BJ (cell line): ENCODE measurements at places on chromosomes 11 and 22.

DNA sequence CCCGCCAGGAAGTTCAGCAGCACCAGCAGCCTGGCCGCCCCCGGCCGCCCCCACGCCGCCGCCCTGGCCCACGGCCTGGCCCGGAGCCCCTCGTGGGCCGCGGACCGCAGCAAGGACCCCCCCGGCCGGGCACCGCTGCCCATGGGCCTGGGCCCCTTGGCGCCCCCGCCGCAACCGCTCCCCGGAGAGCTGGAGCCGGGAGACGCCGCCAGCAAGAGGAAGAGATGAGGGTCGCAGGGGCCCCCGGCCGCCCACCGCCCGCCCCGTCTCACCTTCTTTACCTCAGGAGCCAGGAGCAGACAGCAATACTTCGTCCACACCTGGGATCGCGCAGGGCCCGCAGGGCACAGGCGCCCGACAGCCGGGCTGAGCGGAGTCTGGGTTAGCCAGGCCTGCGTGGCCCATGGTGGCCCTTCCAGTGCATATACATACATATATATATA is 115.6 kb downstream of the CACNA1I start:
- DNase-seq, result no peak

DNA sequence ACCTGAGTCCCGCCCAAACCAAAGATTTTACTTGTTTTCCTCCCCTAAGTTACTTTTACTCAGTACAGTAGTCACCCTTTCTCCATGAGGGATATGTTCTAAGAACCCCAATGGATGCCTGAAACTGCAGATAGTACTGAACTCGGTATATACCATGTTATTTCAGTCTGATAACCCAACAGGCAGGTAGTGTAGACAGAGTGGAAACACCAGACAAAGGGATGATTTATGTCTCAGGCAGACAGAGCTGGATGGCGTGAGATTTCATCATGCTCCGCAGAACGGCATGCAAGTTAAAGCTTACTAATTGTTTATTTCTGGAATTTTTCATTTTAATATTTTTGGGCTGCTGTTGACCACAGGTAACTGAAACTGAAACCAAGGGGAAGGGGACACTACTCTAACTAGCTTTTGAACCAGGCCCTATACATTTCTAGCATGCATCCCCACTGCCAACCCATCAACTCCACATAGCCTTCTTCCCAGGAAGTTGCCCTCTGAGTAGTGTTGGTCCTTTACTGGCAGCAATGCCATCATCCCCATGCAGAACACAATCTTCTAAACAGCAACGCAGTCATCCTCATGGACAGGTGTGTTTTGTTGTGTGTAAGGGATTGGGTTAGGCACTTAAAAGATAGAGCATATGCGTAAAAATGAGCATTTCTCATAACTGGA is 27.7 kb downstream of the CSRP3 start:
- DNase-seq, result no peak

DNA sequence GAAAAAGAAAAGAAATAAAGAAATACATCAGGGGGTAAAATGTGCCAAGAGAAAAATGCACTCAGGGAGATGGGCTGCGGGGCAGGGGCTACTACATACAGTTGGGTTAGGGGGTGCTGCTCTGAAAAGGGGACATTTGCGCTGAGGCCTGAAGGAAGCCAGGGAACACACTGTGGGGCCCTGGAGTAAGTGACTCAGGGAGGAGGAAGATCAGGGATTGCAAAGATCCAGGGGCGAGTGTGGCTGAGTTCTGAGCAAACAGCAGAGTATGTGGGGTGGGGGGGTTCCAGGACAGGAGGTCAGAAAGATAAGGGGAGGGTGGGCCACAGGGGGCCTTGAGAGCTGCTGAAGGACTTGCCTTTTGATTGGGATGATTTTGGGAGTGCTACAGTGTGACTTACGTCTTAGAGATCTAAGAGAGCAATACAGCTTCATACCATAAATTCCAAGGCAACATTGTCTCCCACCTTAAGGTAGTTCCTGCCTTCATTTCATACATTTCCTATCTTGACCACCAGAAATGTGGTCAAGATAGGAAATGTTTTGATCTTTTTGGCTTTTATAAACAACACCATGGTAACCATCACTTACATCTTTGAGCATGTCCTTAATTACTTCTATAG is 5.8 kb downstream of the A4GALT start:
- DNase-seq, result no peak

GRCh38 chr11:73226297-73227006 is 8.4 kb downstream of the P2RY2 start:
- no peak for DNase-seq

DNA sequence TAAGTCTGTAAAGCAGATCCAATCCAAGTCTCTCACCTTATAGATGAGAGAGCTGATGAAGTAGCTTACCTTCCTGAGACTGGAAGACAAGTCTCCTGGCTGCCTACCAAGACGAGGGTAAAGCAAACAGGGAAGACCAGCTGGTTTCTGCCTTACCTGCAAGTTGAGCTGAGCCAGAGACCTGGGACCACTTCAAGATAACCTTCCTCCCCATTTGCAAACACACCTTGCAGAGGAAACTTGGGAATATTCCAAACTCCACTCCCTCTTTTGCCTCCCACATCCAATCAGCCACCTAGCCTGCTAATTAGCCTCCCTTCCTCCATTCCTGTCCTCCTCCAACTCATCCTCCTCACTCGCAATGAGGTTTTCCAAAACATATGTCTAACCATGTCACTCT is 23.4 kb upstream of the ROBO3 start:
- DNase-seq, result no peak

GRCh38 chr11:116736763-116737162 is 36.0 kb downstream of the BUD13 start:
- DNase-seq, result no peak

GRCh38 chr11:16979703-16980622 is 34.3 kb downstream of the PLEKHA7 start:
- no peak for DNase-seq

GRCh38 chr11:104573441-104573990 is 324.7 kb downstream of the CASP12 start:
- DNase-seq, result no peak

DNA sequence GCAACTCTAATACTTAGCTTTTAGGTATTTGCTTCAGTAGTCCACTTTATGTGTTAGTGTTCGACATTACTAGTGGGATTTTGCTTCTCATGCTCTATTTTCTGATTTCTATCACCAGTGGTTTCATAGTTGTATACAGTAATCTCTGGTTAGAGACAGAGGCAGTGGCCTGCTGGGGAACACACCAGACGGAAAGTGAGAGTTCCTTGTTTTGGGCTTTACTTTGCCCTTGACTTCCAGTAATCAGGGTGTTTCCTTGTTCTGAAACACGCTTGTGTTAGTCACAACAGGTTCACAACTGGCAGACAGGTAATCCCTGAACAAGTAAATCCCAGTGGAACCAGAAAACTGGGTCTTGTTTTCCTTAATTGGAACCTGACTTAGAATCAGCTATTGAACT is 56.0 kb downstream of the PACS1 start:
- DNase-seq, result no peak

DNA sequence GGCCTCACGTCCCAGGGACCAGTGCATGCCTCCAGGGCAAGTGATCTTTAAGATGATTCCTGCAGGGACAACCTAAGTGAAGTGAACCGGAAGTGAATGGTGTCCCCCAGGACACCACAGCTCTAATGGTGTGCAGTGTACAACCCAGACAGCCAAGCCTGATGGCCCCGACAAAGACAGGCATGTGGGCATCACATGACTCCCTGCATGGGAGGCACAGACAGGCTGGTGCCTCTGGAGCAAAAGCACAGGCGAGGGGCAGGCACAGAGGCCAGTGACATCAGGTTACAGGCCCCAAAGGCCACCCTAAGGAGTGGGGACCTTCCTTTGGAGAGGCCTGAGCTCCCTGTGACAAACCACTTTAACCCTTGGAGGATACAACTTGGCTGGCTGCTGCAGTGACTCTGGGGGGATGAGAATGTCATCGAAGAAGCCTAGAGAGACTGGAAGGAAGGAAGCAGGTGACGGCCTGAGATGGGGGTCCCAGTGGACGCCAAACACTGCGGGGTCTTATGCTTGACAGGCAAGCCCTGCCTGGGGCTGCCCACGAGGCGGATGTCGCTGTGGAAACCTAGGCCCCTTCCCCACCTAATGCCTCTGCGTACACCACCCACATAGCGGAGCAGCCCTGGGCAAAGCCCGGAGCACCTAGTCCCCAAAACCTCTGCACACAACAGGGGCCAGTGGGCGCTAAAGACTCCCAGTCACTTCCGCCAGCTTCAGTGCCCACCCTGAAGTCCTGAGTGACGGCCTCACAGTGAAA is 12.4 kb downstream of the POLR3H start:
- DNase-seq, result no peak

- no peak for DNase-seq
Measured at GRCh38 chr11:8178297-8178696, 9.5 kb upstream of the RIC3 start.

DNA sequence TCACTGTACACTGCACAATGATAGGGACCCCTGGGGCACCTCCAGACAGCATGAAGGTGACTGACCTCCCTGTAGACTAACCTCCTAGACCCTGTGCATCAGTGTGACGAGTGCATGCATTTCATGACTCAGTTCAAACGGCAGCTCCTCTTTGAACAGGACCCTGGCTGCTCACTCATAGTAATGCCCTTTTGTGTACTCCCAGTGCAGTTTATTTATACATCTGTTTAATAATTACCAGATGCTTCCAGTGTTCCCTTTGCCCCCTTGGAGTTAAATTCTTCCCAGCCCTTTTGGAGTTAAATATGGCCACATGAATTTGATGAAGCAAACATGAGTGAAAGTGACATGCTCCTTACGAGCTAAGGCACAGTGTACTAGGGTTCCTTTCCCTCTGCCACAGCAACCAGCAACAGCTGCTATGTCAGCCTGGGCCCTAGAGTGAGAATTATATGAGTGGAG is 72.4 kb downstream of the PANX1 start:
- peak; percentile 44 for DNase-seq

DNA sequence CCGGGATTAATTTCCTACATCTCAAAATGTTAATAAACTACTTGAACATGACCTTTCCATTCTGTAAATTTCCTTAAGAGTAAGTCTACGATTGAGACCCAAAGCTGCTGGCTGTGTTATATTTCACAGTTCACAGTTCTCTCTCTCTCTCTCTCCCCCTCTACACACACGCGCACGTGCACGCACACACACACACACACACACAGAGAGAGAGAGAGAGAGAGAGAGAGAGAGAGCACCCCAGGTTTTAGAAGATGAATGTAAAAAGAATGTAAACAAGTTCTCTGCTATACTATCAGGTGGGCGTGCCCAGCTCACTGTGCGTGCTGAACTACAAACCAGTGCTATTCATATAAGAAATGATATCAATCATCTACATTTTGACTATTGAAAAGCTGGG is 3.3 kb downstream of the BDNF start:
- no peak for DNase-seq

GRCh38 chr11:116577273-116577672 is 195.5 kb downstream of the BUD13 start:
- no peak for DNase-seq

DNA sequence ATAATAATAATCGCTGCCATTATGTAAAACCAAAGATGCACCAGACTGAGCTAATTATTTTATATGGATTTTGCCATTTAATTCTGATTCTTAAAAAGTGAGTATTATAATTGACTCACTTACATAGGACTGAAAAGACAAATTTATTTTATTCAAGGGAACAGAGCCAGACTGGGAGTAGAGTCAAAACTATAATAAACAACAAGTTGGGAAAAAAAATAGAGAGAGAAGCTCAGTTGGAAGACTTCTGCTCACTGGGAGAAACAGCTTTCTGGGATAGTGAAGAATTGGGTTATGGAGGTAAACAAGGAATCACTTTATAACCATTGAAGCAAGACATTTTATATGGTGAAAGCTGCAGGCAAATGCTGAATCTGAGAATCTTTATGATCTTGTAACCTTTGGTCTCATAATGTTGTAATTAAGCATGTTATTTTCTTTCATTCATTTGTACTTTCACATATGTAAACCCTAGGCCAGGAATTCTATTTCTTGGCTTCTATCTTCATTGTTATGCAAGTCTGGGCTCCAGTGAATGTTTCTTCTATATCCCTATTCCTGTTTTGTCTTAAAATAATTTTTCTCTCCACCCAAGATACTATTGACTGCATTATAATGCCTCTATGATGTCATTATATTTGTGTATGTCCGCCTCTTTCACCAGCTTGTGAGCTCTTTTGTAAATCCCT is 725.3 kb upstream of the CCDC179 start:
- DNase-seq, result no peak

DNA sequence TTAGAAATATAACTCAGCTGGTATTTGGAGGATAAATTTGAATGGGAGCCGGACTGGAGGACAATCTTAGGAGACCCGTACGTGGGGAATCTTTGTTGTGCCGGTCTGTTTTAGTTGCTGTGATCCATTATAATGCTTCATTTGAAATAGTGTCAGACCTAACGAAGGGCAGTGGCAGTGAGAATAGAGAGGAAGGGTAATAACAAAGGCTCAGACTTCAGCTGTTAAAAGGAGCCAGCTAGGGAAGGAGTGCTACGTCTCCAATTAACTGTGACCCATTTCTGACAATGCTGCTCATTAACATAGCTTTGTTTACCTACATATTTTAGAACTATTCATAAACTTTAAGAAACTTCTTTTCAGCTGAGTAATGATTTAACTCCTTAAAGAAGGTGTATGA is 246.9 kb downstream of the OPCML start:
- DNase-seq, result no peak

GRCh38 chr11:34825670-34826383 is 90.4 kb downstream of the APIP start:
- no peak for DNase-seq

- DNase-seq, result no peak
Measured at GRCh38 chr11:62601122-62601371, 618 bp downstream of the MTA2 start.

DNA sequence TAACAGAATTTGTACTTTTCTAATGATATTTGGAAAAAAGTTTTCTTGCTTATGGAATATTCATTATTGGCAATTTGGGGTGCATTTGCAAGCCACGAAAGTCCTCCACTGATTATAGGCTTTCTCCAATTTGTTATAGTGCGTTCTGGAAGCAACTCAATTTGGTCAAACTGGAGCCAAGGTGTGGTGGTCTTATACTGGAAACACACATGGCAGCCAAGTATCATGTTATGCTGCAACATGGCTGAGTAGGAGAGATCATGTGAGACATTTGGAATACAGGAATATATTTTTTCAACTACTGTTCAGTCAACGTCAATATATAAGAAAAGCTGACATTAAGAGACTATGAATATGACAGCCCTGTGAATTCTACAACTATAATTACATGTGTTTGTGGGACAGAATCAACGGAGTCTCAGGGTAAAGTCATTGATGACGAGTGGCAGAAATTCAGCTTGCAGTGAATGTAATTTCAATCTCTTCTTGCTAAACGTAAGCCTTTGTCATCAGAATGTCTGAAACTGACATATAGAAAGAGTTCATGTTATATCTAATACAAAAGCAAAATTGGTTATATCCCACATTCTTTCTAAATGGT is 83.8 kb upstream of the FIBIN start:
- no peak for DNase-seq

- DNase-seq, result no peak
Measured at GRCh38 chr11:33645686-33646085, 54.9 kb downstream of the C11orf91 start.

GRCh38 chr11:101436511-101437142 is 147.2 kb downstream of the TRPC6 start:
- DNase-seq, result no peak
